ENCODE measurements at places on chromosomes 12 and 14. TPM values are rescaled to one million over a fixed set of nuclear protein-coding genes. Genes with fewer than 3 reads are reported as not detected.

KSR2 gene
- total RNA-seq: 0.03 TPM

RTN1 gene
- not detected for total RNA-seq

RIMBP2 gene
- 0.04 TPM for total RNA-seq

C14orf180 gene
- total RNA-seq: not detected

STAC3 gene
- 0.48 TPM for total RNA-seq

FITM1 gene
- total RNA-seq: 0.32 TPM

FLRT2 gene
- total RNA-seq: 111 TPM

INHBC gene
- not detected for total RNA-seq

FBLN5 gene
- total RNA-seq: 0.28 TPM

OR4K1 gene
- total RNA-seq: not detected

DEPDC4 gene
- total RNA-seq: 2.5 TPM

IPO8 gene
- total RNA-seq: 37.8 TPM

PSME2 gene
- 219 TPM for total RNA-seq

NTN4 gene
- 8.9 TPM for total RNA-seq

ANKRD33 gene
- total RNA-seq: not detected

IFI27L1 gene
- total RNA-seq: 25.3 TPM

OLR1 gene
- total RNA-seq: not detected

ALX1 gene
- total RNA-seq: not detected

PRICKLE1 gene
- 6.9 TPM for total RNA-seq

CARMIL3 gene
- total RNA-seq: 0.07 TPM

KRT73 gene
- total RNA-seq: not detected

AQP6 gene
- total RNA-seq: 0.03 TPM

KRT79 gene
- total RNA-seq: not detected

P2RX2 gene
- not detected for total RNA-seq

Measured in foreskin keratinocyte (primary cell).